ENCODE measurements at places on chromosomes 12 and 14.

- DNase-seq, result no peak
Observed at GRCh38 chr12:27906658-27907473, 65.7 kb downstream of the PTHLH start.

- DNase-seq, result no peak
Observed at GRCh38 chr14:81534510-81535074, 939 bp upstream of the SEL1L start.

DNA sequence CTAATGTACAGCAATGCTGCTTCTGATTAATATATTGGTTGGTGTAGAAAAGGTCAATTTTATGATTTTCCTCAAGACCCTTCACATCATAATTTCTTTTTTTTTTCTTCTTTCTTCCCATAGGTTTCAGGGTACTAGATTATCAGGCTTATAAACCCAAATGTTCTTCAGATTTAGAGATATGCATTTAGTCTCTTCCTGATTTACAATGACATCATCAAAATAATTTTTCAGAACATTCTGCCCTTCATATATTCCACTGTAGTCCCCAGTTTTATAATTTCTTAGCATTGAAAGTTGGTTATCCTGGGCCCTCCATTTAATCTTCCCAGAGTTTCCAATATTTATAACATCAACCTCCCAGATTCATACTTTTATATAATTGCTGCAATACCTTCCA is 226.7 kb upstream of the LRFN5 start:
- no peak for DNase-seq

DNA sequence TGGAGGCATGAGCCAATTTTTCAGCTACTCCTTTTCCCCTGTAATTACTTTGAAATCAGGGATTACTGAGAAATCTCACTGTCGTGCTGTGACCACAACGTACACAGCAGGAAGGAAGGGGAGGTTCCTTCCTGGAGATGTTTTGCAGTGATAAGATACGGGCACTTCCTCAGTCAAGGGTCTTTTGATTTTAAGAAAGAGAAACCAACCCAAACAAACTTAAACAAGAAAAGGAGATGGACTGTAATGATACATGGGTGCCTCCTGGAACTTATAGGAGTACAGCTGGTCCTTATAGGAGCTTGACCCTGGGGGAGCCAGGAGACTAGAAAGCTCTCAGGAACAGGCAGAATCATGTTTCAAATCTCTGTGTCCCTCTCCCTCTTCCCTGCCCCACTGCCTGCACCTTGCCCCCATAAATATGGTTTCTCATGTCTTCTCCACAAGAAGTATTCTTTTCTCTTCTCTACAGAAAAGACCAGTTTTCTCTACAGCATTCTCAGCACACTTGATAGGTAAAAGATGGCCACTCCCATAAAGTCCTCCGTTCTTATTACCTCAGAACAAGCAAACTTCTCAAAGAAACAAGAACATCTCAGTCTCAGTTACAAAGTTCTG is 281.1 kb upstream of the AMIGO2 start:
- DNase-seq, result no peak

DNA sequence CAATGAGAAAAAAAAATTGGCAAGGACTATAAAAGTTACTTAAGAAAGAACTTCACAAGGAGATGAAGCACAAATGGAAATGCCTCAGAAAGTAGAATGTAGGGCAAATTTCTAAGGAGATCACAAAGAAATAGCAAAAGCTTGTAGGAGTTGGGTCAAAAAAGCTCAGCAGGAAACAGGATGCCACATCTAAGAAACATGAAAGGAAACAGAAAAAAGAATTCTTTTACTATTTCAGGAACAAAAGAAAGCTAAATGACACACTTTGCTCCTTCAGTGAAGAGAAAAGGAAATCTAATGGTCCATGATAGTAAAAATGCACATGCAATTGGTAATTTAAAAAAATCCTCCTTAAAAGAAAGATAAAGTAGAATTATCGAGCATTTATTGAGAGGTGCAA is 452.1 kb upstream of the GARIN6 start:
- DNase-seq, result no peak

DNA sequence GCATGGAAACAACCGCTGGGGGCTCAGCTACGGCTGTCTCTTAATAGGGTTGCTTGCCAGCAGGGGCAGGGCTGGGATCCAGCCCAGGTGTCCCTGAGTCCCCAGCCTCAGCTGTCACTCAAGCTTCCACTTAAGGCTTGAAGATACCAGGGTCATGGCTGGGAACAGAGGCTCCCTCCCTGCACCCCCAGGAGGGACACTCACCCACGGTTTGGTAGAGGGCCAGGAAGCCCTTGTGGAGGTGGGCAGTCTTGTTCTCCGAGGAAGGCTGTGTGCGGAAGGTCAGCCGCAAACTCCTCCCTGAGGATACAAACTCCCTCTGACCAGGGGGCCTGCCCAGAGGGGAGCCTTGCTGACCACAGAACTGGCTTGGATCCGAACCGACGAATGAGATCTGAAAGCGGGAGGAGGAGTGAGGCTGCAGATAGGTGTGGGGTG is 7.3 kb downstream of the C1RL start:
- no peak for DNase-seq

- DNase-seq, result no peak
Observed at GRCh38 chr14:81340201-81340600, 59.9 kb downstream of the STON2 start.

DNA sequence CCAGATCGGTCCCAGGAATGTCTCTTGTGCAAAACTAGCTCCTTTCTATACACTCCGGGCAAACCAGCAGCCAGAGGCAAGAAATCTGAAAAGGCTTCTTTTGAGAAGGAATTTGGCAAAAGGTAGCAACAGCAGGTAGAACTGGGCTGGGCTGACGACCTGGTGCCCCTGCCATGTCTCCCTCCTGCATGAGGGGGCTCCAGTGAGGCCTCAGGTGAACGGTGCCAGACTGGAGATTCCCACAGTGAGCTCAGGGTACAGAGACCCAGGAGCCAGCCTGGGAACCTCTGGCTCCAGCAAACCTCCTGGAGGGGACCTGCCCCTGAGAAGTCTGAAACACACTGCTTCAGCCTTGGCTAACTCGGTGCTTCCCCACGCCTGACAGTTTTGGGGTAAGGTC is 10.8 kb downstream of the ITPK1 start:
- DNase-seq, result no peak

DNA sequence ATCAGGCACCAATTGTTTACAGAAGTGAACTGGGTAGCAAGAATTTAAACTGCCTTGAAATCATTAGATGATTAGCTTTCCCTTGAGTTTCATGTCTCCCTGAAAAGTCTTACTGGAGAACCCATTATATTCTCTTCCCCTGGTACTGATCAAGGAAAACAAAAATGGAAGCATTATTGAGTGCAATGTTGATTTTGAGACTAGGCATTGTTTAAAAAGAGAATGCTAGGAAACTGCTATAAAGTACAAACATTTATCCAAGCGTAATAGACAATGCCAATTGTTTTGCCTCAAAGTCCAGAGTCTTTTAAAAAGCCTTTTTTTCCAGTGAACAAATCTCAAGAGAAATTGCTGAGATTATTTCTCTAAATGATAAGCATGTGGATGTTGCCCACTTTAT is 197.0 kb downstream of the CCER1 start:
- no peak for DNase-seq

- no peak for DNase-seq
Observed at GRCh38 chr14:58744801-58745394, 107.1 kb downstream of the DACT1 start.

DNA sequence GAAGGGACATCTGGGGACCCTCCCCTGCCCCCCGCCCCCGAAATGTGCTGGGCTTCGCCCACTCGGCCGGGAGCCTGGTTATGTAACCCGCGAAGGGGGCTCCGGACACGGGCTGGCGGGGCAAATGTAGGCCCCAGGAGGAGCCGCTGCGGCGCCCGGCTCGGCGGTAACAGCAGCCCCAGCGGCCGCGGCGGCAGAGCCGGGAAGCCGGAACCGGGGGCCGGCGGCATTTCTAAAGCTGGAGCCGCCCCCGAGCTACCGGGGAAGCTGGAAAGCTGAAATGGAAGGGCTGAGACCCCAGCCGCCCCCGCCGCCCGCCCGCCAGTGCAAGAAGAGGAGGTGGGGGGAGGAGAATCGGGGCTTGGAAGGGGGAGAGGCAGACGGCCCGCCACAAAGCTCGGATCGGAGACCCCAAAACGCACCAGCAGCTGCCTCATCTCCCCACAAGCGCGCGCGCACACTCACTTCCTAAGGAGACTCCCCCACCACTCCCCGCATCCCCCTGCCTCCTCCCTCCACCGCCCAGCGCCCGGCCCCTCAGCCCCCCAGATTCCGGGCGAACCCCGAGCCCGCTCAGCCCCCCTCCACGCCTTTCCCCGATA is 1.5 kb downstream of the KDM2B start:
- no peak for DNase-seq

- DNase-seq, result no peak
Observed at GRCh38 chr14:89573399-89573657, 156.3 kb upstream of the FOXN3 start.

GRCh38 chr12:89156862-89157262 is 195.4 kb downstream of the DUSP6 start:
- no peak for DNase-seq

DNA sequence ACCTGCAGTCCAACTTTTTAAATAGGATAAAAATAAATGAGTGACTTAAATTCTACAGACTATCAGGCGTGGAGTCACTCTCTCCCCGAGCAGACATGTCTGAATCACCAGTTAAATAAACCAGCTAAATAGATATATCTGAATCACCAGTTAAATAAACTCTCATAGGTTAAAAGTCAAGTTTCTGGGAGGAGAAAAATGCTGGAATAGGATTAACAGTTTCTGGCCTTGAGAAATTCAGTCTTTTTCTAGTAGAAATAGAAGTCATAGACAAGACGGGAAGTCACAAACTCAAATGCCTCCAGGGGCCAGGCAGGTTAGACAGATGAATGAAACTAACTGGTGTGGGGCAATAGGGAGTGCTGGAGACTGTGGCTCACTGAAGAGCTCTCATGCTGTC is 258.6 kb upstream of the TMEM132C start:
- DNase-seq, result no peak

DNA sequence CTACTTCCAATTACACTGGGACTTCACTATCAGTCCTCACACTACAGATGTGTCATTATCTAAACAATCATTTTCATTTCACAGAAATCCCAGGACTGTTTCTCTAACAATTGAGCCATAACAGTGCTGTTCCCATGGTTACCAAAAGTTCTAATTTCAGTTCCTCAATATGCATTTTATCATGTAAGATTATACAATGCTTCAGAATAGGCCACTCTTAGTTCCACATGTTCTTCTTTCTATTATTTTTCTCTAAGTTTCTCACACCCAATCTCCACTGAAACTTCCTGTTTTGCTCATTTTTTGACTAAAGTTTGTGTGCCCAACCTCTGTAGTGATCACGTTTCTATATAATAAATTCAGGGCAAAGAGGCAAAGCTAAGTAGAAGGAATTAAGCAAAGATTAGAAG is 185.8 kb downstream of the DUSP6 start:
- no peak for DNase-seq

DNA sequence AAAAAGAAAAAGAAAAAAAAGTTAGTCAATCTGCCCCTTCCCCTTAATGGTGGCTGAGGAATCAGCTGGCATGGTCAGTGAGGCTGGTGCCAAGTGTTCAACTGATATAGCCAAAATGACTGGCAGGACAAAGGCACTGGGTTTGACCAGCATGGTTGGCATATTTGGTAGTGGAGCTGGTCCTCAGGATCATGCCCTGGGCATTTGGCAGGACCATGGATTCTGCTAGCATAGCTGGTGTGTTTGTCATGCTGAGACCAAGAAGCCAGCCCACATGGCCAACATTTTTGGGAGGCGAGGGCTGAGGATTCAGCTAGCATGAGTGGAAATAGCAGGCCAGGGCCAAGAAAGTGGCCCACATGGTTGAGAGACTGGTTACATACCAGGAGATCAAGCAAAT is 136.5 kb downstream of the FBXL14 start:
- peak; percentile 53 for DNase-seq

- no peak for DNase-seq
Observed at GRCh38 chr12:57224973-57225679, 4.4 kb upstream of the SHMT2 start.

GRCh38 chr14:92670643-92671366 is 77.6 kb downstream of the LGMN start:
- DNase-seq, result no peak

- peak; percentile 24 for DNase-seq
Observed at GRCh38 chr14:49879646-49880204, 13.2 kb upstream of the ARF6 start.

GRCh38 chr14:61609191-61609843 is 86.0 kb upstream of the HIF1A start:
- no peak for DNase-seq

GRCh38 chr14:102015045-102015685 is 50.8 kb downstream of the DYNC1H1 start:
- no peak for DNase-seq

DNA sequence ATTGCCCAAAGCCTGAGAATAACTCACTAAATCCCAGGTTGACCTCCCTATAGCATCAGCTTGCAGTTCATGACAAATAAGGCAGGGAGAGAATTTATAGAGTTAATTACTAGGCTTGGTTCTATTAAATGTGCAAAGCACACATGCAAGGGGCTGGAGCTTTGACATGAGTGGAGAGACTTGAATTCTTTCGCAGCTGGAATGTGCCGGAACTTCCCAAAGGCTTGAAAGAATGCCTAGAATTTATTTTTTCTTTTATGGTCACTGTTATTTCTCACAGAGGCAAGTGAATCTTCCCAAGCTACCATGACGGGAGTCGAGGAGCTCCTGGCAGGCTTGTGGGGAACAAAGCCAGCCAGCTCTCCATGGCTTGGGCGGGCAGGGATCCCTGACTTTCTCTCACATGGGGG is 95.5 kb upstream of the USP44 start:
- DNase-seq, result no peak

DNA sequence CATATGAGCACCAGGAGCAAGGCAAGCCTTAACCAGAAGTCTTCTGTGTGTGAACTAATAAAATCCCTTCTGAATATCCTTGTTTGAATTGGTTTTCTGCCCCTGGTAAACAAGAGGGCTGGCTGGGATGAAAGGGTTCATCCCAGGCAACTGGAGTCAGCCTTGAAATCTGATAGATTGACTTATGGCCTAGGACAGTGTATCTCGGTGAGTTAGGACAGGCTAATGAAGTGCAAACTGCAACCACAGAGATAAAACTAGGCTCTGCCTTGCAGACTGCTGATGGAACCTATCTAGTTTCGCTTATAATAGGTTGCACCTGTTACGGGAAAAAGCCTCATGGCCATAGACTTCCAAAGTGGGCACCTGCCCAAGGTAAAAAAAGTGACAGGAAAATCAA is 451.9 kb upstream of the NOVA1 start:
- no peak for DNase-seq

- no peak for DNase-seq
Observed at GRCh38 chr12:66603461-66603860, 75.4 kb downstream of the GRIP1 start.

Measured in H54 (cell line).